ENCODE measurements at places on chromosomes 3 and 15. TPM values are rescaled to one million over a fixed set of nuclear protein-coding genes. Genes with fewer than 3 reads are reported as not detected.

- DNase-seq: no peak
Measured at GRCh38 chr3:142459096-142459495, 11.3 kb upstream of the XRN1 start.

DNA sequence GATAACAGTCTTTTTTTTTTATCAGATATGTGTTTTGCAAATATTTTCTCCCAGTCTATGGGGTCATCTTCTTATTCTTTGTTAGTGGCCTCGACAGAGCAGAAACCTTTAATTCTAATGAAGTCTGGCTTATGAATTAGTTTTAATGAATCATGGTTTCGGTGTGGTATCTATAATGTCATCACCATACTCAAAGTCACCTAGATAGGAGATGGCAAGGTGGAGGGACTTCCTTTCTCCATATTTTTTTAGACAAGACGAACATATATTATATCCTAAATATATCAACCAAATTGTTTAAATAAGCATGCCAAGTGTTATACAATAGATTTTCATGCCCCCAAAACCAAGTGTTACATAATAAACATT is 60.4 kb downstream of the CD200 start:
- no peak for DNase-seq

DNA sequence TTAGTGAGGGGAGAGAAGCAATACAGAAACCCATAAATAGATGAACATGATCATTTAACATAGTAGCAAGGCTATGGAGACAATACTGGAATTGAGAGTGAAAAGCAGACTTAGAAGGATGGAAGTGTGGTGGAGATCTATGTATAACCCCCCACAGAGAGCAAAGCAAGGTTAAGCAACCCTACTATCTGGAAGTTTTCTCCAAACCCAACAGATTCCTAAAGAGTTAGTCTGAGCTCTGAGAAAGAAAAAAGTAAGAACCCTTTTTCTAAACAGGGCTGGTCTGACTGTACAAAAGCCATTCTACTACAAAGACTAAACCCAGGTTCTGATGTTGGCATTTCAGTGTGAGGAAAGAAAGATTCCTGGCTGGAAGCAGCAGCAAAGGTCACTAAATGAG is 153.2 kb downstream of the WNT5A start:
- no peak for DNase-seq

Gene ANKUB1
- not detected for total RNA-seq
